ENCODE measurements at places on chromosomes 7 and 10.

GRCh38 chr10:11145495-11145855, 127.8 kb downstream of the CELF2 start:
- peaks cover 96% of the 10 kb centered on the region for H3K4me1 ChIP-seq
- peak overlapping the region; percentile 96 for H3K27ac ChIP-seq
- peak overlapping the region; percentile 72 for H3K4me3 ChIP-seq
- H3K27me3 ChIP-seq: no peaks in the 10 kb centered on the region
- peak; percentile 75 for DNase-seq

GRCh38 chr7:18724318-18724717, 228.8 kb downstream of the HDAC9 start:
- H3K4me3 ChIP-seq: no peak overlapping the region
- H3K36me3 ChIP-seq: no peaks in the 10 kb centered on the region
- H3K27me3 ChIP-seq: no peaks in the 10 kb centered on the region
- no peak for DNase-seq
- no peaks in the 10 kb centered on the region for H3K4me1 ChIP-seq
- no peak overlapping the region for H3K27ac ChIP-seq

GRCh38 chr10:57919864-57920263, 347.8 kb downstream of the IPMK start:
- no peaks in the 10 kb centered on the region for H3K36me3 ChIP-seq
- no peak overlapping the region for H3K4me3 ChIP-seq
- DNase-seq: no peak
- no peak overlapping the region for H3K27ac ChIP-seq
- no peaks in the 10 kb centered on the region for H3K27me3 ChIP-seq
- H3K4me1 ChIP-seq: no peaks in the 10 kb centered on the region

DNA sequence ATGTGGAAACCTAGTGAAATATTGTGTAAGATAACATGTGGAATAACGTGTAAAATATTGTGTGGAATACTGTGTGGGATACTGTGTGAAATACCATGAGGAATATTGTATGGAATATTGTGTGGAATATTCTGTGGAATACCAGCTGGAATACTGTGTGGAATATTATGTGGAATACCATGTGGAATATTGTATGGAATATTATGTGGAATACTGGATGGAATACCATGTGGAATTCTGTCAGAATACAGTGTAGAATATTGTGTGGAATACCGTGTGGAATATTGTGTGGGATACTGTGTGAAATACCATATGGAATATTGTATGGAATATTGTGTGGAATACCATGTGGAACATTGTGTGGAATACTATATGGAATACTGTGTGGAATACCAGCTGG, 134.6 kb upstream of the CHST15 start:
- peak overlapping the region; percentile 100 for H3K27ac ChIP-seq
- peaks cover 3% of the 10 kb centered on the region for H3K4me1 ChIP-seq
- H3K36me3 ChIP-seq: no peaks in the 10 kb centered on the region
- H3K4me3 ChIP-seq: no peak overlapping the region

- no peak overlapping the region for H3K27ac ChIP-seq
- no peaks in the 10 kb centered on the region for H3K4me1 ChIP-seq
- no peak for DNase-seq
These were observed 123.2 kb upstream of the KLF6 start for GRCh38 chr10:3908183-3908582.

DNA sequence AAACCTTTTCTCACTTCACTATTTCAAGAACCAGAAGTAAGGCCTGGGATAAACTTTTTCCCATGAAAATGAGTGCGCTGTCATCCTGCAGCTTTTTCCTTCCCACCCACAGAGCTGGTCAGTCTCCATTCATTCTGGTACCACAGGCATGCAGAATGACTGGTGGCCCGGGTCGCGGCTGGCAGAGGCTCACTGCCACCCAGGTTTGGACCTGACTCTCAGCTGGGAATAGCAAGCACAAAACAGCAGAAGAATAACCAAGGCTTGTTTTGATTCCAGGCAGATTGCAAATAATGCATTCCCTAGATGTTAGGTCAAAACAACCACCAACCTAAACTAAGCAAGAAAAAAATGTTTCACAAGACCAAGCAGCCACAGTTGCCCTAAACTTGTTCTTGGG, 190.5 kb upstream of the NRP1 start:
- H3K36me3 ChIP-seq: no peaks in the 10 kb centered on the region
- no peak overlapping the region for H3K4me3 ChIP-seq
- no peak overlapping the region for H3K27ac ChIP-seq
- peaks cover 35% of the 10 kb centered on the region for H3K27me3 ChIP-seq

GRCh38 chr10:67837541-67838314, at the start of gene DNAJC12:
TSS of gene DNAJC12 (minus strand) at chr10:67838188. CDS start at chr10:67838011, 177 bp downstream.
- H3K27ac ChIP-seq: no peak within 1 kb of the TSS
- no peaks in the 10 kb centered on the region for H3K4me1 ChIP-seq
- no peak for DNase-seq
- H3K27me3 ChIP-seq: no peaks in the 10 kb centered on the region
- H3K4me3 ChIP-seq: no peak within 1 kb of the TSS

DNA sequence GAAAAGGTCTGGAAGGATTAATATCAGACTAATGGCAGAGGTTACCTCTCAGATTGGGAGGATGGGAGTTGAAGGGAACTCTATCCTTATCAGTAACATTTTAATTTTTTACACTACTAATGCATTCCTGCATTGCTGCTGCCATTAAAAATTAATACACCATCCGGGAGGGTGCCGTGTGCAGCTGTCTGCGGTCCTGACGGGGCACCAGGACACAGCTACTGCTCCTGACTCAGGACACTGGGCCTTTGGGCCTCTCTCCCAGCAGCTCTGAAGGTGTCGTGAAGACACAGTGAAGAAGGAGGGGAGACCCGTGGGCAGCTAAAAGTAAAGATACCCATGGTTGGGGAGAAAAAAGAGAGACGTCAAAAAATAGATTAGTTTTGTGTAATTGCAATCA, 23.4 kb upstream of the HK1 start:
- H3K27ac ChIP-seq: no peak overlapping the region
- H3K4me1 ChIP-seq: no peaks in the 10 kb centered on the region
- no peaks in the 10 kb centered on the region for H3K27me3 ChIP-seq
- no peak for DNase-seq
- H3K4me3 ChIP-seq: no peak overlapping the region

All from naive thymus-derived CD8-positive, alpha-beta T cell (primary cell).